Upper lobe of right lung (tissue), 1 donor: ENCODE measurements at places on chromosomes 16 and 17. TPM values are rescaled to one million over a fixed set of nuclear protein-coding genes. Genes with fewer than 3 reads are reported as not detected.

DNA sequence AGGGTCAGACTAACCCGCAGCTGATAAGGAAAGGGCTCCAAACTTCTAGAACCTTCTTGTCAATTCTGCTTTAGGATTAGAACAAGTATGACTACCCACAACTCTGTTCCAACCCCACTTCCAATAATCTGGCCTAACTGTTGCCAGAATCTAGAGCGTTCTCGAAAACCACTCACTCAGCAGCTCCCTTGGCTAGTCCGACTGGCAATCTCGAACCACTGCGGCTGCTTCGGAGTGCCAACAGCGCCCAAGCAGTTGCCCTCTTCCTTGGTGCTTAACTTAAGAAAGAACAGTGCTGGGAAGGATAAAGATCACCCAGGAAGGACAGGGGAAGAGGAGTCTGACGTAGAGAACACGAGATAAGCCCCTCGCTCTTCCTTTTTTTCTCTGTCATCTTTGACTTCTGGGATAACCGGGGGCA is 818 bp downstream of the DNAJC7 start:
- no peak for DNase-seq
- H3K4me3 ChIP-seq, result peak overlapping the region; percentile 93
- H3K4me1 ChIP-seq, result peaks cover 42% of the 10 kb centered on the region
- H3K27ac ChIP-seq, result peak overlapping the region; percentile 95
- no peaks in the 10 kb centered on the region for H3K27me3 ChIP-seq

- H3K36me3 ChIP-seq, result no peaks in the 10 kb centered on the region
- peaks cover 7% of the 10 kb centered on the region for H3K4me1 ChIP-seq
- H3K27me3 ChIP-seq, result no peaks in the 10 kb centered on the region
- H3K4me3 ChIP-seq, result no peak overlapping the region
These were observed 29.3 kb downstream of the MAPT start for GRCh38 chr17:45923511-45924268.

RTN4RL1 gene
- 4.3 TPM for total RNA-seq

WIPF2 gene
- 38.3 TPM for total RNA-seq

DNA sequence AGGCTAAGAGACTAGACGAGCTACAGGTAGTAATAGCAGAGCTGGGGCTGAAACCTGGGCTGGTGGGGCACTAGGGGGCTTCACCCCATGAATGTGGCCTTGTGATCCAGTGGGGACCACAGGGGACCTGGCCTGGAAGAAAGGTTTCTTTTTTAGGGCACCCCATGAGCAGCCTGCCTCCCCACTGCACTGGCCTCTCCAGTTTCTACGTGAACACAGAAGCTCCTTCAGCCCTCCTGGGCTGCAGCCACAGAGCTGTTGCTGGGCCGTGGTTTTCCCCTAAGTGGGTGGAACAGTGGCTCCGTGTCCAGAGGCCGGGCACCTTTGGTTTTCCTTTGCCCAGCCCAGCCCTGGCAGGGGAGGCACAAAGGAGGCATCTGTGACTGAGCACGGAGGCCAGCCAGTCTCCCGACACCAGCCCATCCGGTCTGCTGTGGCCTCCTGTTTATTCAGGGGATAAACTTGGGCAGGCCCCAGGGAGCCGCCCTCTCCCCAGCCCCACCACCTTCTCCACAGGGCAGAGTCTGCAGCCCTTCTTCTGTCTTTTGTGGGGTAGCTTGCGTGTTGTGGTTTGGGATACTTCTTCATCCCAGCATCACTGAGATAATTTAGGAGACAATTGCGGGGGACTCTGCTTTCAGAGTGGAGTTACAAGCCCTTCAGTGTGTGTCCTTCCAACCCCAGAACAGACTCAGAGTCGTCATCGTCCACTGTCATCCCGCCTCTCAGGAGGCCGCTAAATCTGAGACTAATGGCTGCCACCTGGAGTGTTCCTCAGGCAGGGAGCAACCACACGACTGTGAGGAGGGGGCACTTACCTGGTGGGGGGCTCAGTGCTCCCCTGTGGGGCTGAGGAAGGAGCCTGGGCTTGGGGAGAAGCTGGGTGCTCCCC is 85.3 kb downstream of the RAB11FIP4 start:
- H3K36me3 ChIP-seq, result no peaks in the 10 kb centered on the region
- no peak for DNase-seq

PER1 gene
- 350 TPM for total RNA-seq

CNGB1 gene
- not detected for total RNA-seq

DNA sequence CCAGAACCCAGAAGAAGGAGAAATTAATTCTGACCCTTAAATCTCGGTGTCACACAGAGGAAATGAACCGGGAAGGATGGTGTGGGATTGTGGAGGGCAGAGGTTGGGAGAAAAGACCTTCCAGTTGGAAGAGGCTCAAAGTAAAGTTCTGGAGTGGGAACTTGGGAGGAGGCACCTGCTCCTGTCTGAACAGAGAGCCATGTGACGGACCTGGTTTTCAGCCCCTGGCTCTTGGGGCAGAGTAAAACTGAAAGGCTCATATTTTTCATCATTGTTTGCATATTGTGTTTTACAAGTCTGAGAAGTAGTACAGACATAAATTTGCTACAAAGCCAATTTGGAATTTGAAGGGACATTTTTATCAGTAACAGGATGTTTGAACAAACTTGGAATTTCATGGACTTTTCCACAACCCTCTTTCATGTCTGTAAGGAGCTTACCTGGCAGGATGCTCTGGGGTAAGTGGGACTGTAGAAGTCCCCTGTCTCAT is 24.4 kb upstream of the SEC14L1 start:
- no peaks in the 10 kb centered on the region for H3K36me3 ChIP-seq
- H3K4me1 ChIP-seq, result peaks cover 52% of the 10 kb centered on the region
- peak overlapping the region; percentile 59 for H3K27ac ChIP-seq
- no peaks in the 10 kb centered on the region for H3K27me3 ChIP-seq
- H3K4me3 ChIP-seq, result no peak overlapping the region

GRCh38 chr17:80459234-80459633 is 17.2 kb downstream of the NPTX1 start:
- no peak for DNase-seq
- no peak overlapping the region for H3K27ac ChIP-seq

KRT39 gene
- total RNA-seq, result 0.35 TPM

DNA sequence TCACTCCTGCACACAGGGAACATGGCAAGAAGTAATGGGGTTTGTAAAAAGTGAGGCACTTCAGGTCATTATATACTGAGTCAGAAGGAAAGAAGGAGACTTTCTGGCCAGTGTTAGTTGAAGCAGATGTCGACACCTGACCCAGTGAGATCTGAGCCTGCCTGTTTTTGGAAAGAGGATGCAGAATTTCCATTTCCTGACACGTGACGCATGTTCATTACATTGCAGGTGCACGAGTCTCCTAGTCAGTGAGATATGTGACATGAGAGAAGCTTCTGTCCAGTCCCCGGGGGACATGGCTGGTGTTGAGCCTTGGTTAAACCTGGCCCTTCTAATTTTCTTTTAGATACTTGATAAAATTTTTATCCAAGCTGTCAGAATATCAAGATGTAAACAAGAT is 62.3 kb downstream of the ELAC2 start:
- DNase-seq, result no peak
- H3K27ac ChIP-seq, result no peak overlapping the region
- H3K4me3 ChIP-seq, result no peak overlapping the region
- H3K4me1 ChIP-seq, result no peaks in the 10 kb centered on the region

NTN1 gene
- 4.1 TPM for total RNA-seq

HEXIM1 gene
- total RNA-seq, result 36.1 TPM

DNA sequence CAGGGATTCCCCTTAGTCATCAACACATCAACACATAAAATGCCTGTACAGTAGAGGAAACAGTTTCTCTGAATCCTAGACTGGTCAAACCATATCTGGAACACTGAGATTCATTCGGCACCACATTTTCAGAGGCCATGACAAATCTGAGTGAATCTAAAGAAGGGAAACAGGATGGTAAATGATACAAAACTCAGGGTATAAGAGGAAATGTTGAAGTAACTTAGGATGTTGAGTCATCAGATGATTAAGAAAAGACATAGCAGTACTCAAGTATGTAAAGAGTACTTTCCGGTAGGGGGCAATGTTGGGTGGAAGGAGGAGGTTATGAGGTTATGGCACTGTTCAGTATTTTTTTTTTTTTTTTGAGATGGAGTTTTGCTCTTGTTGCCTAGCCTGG is 358.5 kb upstream of the PMFBP1 start:
- H3K27me3 ChIP-seq, result no peaks in the 10 kb centered on the region
- no peak for DNase-seq
- no peaks in the 10 kb centered on the region for H3K4me1 ChIP-seq

DPEP3 gene
- not detected for total RNA-seq

DNA sequence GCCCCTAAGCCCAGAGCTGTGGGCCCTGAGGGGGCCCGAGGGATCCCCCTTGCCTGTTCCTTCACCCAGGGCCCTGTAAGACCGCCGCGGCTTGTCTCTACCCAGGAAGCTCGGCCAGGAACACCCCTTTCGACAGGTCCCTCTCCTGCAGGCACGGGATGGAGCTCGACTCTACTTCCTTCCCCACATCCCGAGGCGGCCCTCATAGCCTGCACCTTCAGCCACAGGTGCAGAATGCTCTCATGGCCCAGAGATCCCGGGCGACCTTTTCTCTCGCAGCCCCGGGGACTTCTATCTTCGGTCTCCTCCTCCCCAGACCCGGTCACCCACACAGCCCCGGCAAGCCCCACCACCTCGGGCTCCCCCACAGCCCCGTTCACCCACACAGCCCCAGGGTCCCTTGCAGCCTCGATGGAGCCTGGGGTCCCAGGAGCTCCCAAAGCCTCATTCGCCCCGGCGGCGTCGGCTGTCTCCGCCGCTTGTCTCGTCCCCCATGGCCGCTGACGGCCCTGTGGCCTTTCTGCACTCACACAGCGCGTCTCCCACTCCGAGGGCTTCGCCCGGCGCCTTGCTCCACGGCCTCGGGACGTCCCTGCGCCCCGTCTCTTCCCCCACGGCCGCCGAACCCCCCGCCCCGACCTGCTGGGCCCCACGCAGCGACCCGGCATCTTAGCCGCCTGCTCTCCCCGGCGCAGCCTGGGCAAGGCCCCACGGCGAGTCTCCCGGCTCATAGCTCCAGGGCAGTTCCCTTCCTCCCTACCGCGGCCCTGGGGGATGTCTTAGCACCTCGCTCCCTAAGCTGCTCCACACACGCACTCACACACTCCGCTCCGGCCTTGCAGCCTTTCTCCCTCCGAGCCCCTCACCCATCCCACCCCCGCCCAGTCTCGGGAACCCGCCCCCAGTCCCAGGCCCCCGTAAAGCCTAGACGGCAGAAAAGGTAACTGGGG is 650 bp downstream of the KIAA0753 start:
- peak overlapping the region; percentile 92 for H3K27ac ChIP-seq
- peaks cover 29% of the 10 kb centered on the region for H3K4me1 ChIP-seq
- peaks cover 19% of the 10 kb centered on the region for H3K36me3 ChIP-seq

TBX2 gene
- 122 TPM for total RNA-seq

EXOC3L1 gene
- total RNA-seq, result 17.1 TPM

COASY gene
- 63.3 TPM for total RNA-seq

DNA sequence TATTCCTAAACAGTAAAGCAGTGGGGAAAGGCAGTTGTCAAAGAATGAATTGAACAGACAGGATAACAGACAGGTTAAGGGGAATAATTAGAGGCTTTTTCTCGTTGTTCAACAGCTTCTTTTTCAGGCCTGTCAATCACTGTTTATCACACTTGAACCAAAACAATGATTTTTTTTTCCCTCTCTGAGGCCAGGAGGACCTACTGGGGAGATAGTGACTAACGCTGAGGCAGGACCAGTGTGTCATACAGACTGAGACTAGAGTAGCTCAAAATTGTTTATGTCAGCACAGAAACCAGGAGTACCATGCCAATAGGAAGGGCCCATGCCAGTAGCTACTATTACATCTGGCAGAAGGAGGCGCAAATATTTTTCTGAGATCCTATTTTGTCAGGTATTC is 41.3 kb upstream of the NLK start:
- no peaks in the 10 kb centered on the region for H3K36me3 ChIP-seq
- H3K27ac ChIP-seq, result no peak overlapping the region
- no peak overlapping the region for H3K4me3 ChIP-seq
- no peaks in the 10 kb centered on the region for H3K4me1 ChIP-seq
- peaks cover 14% of the 10 kb centered on the region for H3K27me3 ChIP-seq
- DNase-seq, result no peak

DNA sequence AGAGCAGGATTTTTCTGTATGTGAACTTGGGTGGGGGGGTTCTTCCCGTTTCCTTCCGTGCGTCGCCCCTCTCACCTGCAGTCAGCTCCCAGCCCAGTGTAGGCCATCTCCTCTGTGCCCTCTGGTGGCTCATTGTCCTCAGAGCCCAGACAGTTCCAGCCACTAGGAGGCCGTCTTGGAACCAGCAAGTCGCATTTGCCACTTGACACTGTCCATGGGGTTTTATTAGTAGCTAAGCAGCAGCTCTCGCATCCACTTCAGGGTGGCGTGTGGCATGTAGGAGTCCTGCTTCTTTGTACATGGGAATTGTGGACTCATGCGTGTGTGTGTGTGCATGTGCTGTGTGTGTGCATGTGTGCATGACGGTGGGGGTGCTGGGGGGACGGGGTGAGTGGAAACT is 74.0 kb downstream of the SEC14L1 start:
- H3K27ac ChIP-seq, result no peak overlapping the region
- no peak for DNase-seq
- H3K4me1 ChIP-seq, result peaks cover 10% of the 10 kb centered on the region
- H3K27me3 ChIP-seq, result no peaks in the 10 kb centered on the region
- H3K36me3 ChIP-seq, result peaks cover 85% of the 10 kb centered on the region

PPM1E gene
- total RNA-seq, result not detected

HS3ST4 gene
- 0.32 TPM for total RNA-seq

PTGES3L gene
- total RNA-seq, result 0.38 TPM

DNA sequence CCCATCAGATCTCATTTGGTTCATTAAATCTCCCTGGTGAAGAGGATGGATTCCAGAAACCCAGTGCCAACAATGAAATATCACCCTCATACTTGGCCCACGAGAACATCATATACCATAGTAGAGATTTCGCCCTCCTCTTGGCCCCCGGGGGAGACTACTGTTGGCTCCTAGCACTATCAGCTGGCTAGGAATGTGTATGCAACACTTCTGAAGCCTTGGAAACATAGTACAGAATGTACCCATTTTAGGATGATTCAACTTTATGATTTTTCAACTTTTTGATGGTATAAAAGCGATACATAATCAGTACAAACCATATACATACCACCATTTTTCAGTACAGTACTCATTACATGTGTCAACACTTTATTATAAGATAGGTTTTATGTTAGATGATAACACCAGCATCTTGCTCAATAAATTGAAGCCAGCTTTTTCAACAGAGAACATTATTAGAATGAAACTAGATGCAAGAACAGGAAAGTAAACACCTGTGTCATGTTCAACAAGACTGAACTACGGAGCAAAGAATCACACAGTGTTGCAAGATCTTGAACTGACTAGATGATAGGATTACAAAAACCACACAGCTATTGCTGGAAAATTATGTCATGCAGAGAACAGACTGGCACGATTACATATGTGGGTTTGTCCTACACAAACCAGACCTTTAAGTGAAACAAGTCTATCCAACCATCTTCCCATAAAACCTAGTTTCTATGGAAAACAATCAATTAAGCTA is 17.2 kb downstream of the RSL1D1 start:
- no peaks in the 10 kb centered on the region for H3K27me3 ChIP-seq
- H3K36me3 ChIP-seq, result peaks cover 31% of the 10 kb centered on the region
- DNase-seq, result no peak
- H3K27ac ChIP-seq, result no peak overlapping the region

HBQ1 gene
- total RNA-seq, result not detected

MLYCD gene
- 9.7 TPM for total RNA-seq

- H3K36me3 ChIP-seq, result no peaks in the 10 kb centered on the region
- no peak for DNase-seq
- no peak overlapping the region for H3K27ac ChIP-seq
- H3K4me1 ChIP-seq, result no peaks in the 10 kb centered on the region
- H3K27me3 ChIP-seq, result no peaks in the 10 kb centered on the region
- H3K4me3 ChIP-seq, result no peak overlapping the region
These were observed 433.7 kb downstream of the KIF2B start for GRCh38 chr17:54256401-54256929.

TNFRSF17 gene
- total RNA-seq, result 0.41 TPM

USP43 gene
- 4.3 TPM for total RNA-seq

MRPL45 gene
- 25.7 TPM for total RNA-seq
